ENCODE measurements at places on chromosomes 5 and 9.

DNA sequence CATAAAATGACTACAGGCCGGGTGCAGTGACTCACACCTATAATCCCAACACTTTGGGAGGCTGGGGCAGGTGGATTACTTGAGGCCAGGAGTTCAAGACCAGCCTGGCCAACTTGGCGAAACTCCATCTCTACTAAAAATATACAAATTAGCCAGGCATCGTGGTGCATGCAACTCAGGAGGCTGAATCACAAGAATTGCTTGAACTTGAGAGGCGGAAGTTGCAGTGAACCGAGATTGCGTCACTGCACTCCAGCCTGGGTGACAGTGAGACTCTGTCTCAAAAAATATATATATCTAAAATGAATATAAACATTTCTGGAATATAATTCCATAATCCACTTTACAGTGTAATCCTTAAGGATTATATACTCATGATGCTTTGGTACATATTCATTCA, 66.5 kb downstream of the TEX10 start:
- peaks cover 45% of the 10 kb centered on the region for H3K36me3 ChIP-seq
- no peak overlapping the region for H3K4me3 ChIP-seq
- H3K4me1 ChIP-seq, result no peaks in the 10 kb centered on the region
- no peak overlapping the region for H3K27ac ChIP-seq
- H3K27me3 ChIP-seq, result no peaks in the 10 kb centered on the region

- no peak overlapping the region for H3K27ac ChIP-seq
- H3K27me3 ChIP-seq, result no peaks in the 10 kb centered on the region
- no peak overlapping the region for H3K4me3 ChIP-seq
- no peaks in the 10 kb centered on the region for H3K4me1 ChIP-seq
- H3K36me3 ChIP-seq, result no peaks in the 10 kb centered on the region
These were observed 53.3 kb upstream of the SMC5 start for GRCh38 chr9:70205366-70206020.

GRCh38 chr9:31394015-31394473, 990.4 kb upstream of the ACO1 start:
- H3K27ac ChIP-seq, result no peak overlapping the region
- no peaks in the 10 kb centered on the region for H3K27me3 ChIP-seq
- H3K4me3 ChIP-seq, result no peak overlapping the region

DNA sequence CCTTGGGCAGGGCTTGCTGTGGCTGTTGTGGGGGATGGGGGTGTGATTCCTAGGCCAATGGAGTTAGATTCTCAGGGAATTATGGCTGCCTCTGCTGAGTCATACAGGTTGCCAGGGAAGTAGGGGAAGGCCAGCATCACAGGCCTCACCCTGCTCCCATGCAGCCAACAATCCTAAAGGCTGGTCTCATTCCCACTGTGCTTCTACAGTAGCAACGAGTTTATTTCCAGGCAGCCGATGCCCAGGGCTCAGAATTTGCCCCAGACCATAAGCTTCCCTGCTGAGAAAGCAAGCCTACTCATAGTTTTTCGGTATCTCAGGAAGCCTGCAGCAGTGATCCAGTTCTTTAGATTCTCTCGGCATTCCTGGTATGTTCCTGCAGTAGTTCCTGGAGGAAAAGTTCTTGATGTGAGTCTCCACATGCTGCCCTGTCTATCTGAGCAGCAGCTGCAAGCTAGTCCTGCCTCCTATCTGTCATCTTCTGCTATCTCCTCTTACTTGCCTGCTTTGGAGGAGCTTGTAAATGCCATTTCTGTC, 59.3 kb upstream of the SELENOP start:
- H3K27ac ChIP-seq, result no peak overlapping the region
- DNase-seq, result no peak
- H3K4me1 ChIP-seq, result no peaks in the 10 kb centered on the region
- no peaks in the 10 kb centered on the region for H3K27me3 ChIP-seq
- no peak overlapping the region for H3K4me3 ChIP-seq

- no peak overlapping the region for H3K27ac ChIP-seq
- no peaks in the 10 kb centered on the region for H3K27me3 ChIP-seq
- DNase-seq, result no peak
- no peaks in the 10 kb centered on the region for H3K36me3 ChIP-seq
These were observed 19.8 kb upstream of the KCNV2 start for GRCh38 chr9:2697492-2697891.

DNA sequence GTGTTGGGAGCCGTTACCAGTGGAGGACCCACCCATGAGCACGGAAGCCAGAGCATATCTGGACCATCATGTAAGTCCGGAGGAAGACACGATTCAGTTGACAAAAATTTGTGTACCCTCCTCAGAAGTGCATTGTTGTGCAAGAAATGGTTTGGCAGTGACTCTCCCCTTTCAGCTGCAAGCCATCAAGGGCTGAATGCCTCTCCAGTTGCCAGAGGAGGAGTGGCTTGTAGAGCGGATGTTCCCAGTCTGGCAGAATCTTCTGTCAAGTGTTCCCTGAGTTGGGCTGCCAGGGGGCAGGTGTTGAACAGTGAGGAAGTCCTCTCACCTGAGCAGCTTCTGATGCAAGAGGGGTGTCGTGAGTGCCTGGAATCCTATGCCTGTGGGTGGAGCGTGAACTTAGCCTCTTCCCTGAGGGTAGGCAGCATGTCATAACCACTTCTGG, 27.6 kb upstream of the CDKN2AIPNL start:
- no peaks in the 10 kb centered on the region for H3K4me1 ChIP-seq
- peak overlapping the region; percentile 94 for H3K27ac ChIP-seq
- no peaks in the 10 kb centered on the region for H3K36me3 ChIP-seq

GRCh38 chr9:6078382-6079105, 63.1 kb upstream of the RANBP6 start:
- DNase-seq, result no peak
- H3K27me3 ChIP-seq, result no peaks in the 10 kb centered on the region
- no peak overlapping the region for H3K4me3 ChIP-seq
- H3K4me1 ChIP-seq, result no peaks in the 10 kb centered on the region
- H3K36me3 ChIP-seq, result no peaks in the 10 kb centered on the region
- no peak overlapping the region for H3K27ac ChIP-seq
